ENCODE measurements at places on chromosomes 5 and 9.

- no peak for DNase-seq
Observed at GRCh38 chr5:106094204-106094607, 1576.5 kb downstream of the EFNA5 start.

DNA sequence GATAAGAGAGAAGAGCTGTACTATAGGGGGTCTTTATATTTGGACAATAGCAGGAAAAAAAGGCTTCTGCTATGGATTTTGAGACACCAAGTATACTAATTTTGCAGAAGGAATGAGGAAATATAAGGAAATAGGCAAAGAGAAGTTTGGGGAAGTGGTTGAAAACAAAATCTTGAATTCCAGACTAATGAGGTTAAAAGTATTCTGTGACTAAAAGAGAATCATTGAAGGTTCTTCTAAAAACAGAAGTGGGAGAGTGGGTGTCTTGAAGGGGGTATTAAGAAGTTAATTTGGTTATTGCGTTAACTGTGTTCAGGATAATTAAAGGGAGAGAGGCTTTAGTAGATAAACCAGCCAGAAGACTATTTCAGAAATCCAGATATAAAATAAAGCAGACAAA lies 148.7 kb downstream of the RFK start:
- DNase-seq = peak; percentile 66

DNA sequence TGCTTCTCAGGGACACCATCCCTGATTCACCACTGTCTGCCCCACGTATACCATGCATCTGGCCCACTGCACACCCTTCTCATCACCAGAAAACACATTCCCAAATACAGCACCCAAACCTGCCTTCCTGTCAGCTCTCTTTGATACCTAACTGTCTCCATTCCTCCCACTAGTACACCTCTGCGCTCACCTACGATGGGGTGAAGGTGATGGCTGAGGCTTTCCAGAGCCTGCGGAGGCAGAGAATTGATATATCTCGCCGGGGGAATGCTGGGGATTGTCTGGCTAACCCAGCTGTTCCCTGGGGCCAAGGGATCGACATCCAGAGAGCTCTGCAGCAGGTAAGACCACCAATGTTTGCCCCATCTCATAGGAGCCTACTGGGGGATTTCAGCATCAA lies 186.4 kb downstream of the GRIA1 start:
- DNase-seq = no peak

GRCh38 chr9:109473329-109473728 lies 24.8 kb downstream of the PTPN3 start:
- no peak for DNase-seq

GRCh38 chr5:118984602-118985001 lies 3.7 kb downstream of the DTWD2 start:
- DNase-seq = no peak

GRCh38 chr9:21434202-21435014 lies 5.8 kb upstream of the IFNA1 start:
- DNase-seq = peak; percentile 77

- DNase-seq = no peak
Observed at GRCh38 chr5:150642567-150642927, 2.1 kb downstream of the SYNPO start.

DNA sequence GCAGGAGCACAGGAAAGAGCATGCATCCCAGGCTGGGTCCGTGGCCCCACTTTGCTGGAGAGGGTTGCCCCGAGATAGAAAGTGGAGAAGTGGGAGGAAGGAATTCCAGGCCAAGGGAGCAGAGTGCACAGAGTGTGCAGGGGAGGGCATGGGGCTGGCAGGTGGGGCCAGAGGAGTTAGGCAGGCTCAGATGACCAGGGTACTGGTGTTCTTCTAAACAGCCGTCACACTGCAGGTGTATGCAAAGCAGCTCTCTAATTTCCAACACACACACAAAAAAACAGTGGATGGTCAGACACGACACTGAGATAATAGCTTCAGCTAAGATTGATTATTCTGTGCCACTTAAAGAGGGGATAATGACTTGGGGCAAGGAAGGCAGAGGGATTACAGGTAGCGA lies 212.2 kb downstream of the MTRR start:
- DNase-seq = no peak

DNA sequence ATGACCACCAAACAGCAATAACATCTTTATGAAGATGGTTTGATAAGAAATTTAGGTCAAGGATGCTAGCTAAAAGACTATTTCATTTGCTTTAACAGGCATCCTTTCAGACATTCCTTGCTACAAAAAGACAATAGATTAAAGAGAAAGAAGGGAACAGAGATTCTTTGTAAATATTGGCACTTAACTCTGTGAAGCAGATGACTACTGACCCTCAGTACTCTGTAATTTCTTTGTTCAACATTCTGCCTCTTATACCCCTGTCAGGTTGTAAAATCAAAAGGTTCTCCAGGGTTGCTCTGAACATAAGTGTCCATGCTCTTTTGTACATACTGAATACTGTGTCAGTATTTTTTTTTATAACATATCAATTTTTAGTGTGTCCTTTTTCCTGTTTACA lies 610.6 kb upstream of the GRAMD2B start:
- DNase-seq = no peak

DNA sequence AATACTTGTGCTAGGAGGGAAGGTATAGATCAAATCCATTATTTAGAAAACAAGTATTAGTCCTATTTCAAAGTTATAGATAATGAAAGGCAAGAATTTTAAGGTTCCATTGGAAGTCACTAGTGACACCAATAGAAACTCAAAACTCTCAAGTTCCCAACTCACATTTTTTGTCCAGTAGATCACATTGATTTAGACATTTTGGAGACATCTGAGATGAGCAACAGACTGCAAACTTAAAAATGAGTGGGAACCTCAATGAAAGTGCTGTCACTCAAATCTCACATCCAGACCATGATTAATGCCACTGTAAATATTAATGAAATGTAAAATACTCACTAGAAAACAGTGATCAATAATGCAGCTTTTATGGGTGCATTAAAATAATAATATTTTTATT lies 405.0 kb downstream of the ENC1 start:
- DNase-seq = no peak

GRCh38 chr5:181156758-181157157 lies 9.4 kb downstream of the OR2V2 start:
- no peak for DNase-seq

GRCh38 chr9:84978661-84979060 lies 309.1 kb downstream of the NTRK2 start:
- no peak for DNase-seq

GRCh38 chr9:125472926-125473701 lies 211.5 kb downstream of the GAPVD1 start:
- no peak for DNase-seq

DNA sequence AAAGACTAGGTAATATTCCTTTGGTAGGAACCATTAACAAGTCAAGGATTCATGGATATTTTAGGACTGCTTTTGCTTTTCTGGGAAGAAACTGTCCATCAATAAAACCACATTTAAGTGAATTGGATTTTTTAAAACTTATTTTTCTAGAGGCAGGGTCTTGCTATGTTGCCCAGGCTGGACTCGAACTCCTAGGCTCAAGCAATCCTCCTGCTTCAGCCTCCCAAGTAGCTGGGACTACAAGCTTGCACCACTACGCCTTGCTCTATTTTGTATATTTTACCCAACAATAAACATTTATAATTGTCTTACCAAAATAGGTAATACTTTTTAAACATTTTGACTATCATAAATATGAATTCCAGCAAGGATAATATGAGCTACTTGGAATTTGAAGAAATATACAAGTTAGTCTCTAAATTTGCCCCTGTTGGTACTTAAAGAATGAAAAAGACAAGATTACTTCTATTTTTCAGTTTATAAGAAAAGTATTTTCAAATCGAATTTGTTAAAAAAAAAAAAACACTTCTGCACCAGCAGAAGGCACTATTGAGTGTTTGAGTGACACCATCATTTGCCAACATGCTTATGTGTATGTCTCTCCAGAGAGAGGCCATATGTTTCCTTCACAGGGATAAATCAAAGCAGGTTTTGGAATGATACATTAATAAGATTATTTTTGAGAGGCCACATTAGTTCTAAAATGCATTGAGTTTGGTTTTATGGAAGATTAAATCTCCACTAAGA lies 60.0 kb upstream of the CARTPT start:
- DNase-seq = peak; percentile 3

GRCh38 chr9:91734371-91734981 lies 215.6 kb downstream of the ROR2 start:
- peak; percentile 79 for DNase-seq

All from suppressor macrophage treated with lipopolysaccharide for 1 hour (primary cell).